Heart left ventricle (tissue), 16 donors: ENCODE measurements at places on chromosomes 13 and 19. TPM values are rescaled to one million over a fixed set of nuclear protein-coding genes. Genes with fewer than 3 reads are reported as not detected.

GRCh38 chr13:59280297-59280696 is 883.4 kb downstream of the DIAPH3 start:
- DNase-seq: no peak

- no peak for DNase-seq
Observed at GRCh38 chr19:1744133-1744665, 9.1 kb upstream of the ONECUT3 start.

The CEACAM1 gene
- polyA plus RNA-seq: 1.6 TPM

The ZNF793 gene
- polyA plus RNA-seq: 4.9 TPM

DNA sequence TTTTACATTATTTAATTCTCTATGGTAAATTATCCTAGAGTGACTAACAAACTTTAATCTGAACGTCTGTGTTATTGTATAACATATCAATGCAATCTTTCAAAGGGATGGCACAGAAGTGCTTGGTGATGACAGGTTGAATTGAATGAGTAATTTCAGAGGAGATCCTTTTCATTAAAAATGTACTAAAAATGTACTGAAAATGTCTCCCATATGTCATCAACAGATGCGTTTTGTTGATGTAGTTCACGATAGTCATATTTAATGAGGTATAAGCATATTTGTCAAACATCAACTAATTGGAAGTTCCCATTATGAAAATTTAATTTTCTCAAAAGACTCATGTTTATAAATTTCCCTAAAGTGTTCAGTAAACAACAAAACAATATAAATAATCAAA is 1434.7 kb upstream of the PCDH20 start:
- DNase-seq: no peak

The MEF2B gene
- 0.33 TPM for polyA plus RNA-seq

The RETN gene
- polyA plus RNA-seq: 4.8 TPM

DNA sequence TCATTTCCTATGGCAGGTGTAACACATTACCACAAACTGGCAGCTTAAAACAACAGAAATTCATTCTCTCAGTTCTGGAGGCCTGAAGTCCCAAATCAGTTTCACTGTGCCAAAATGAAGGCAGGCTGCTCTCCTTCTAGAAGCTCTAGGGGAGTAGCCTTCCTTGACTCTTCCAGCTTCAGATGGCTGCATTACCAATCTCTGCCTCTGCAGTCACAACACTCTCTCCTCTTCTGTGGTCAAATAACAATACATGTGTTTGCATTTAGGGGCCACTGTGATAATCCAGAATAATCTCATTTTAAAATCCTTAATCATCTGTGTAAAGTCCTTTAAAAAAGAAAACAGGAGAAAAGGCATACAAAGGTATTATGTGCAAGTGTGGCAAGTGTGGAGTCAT is 7.8 kb downstream of the DIAPH3 start:
- no peak for DNase-seq

- no peak for DNase-seq
Observed at GRCh38 chr13:25920931-25921330, 130.9 kb downstream of the SHISA2 start.

GRCh38 chr19:15445807-15446376 is 3.9 kb downstream of the WIZ start:
- peak; percentile 87 for DNase-seq

- no peak for DNase-seq
Observed at GRCh38 chr19:4891066-4891465, 11.6 kb downstream of the ARRDC5 start.

The TEX101 gene
- polyA plus RNA-seq: not detected

- no peak for DNase-seq
Observed at GRCh38 chr19:4337906-4338440, 654 bp downstream of the STAP2 start.
